Activated naive CD4-positive, alpha-beta T cell treated with anti-CD3 and anti-CD28 coated beads for 36 hours (primary cell): ENCODE measurements at places on chromosomes 1 and 21. TPM values are rescaled to one million over a fixed set of nuclear protein-coding genes. Genes with fewer than 3 reads are reported as not detected.

DNA sequence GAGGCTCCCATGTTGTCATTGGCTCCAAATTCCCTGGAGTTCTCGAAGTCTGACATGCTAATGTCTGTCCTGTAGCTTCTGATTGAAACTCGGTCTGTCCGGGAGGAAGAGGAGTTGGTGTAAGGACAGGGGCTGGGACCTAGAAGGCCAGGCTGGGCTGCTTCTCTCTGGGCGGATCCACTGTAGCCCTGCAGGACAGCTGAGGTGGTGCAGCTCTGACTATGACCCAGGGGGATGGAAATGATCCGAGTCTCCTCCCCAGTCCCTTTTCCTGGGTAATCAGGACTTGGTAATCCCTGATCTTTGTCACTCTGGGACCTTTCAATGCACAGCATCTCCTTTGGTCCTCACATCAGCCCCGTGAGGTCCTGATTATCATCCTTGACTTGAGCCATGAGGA, 10.0 kb upstream of the FCMR start:
- no peak for DNase-seq

GRCh38 chr1:221458447-221459156, 283.3 kb downstream of the DUSP10 start:
- no peak for DNase-seq

- peak; percentile 47 for DNase-seq
Measured at GRCh38 chr1:27555700-27556424, 48.1 kb downstream of the AHDC1 start.

DNA sequence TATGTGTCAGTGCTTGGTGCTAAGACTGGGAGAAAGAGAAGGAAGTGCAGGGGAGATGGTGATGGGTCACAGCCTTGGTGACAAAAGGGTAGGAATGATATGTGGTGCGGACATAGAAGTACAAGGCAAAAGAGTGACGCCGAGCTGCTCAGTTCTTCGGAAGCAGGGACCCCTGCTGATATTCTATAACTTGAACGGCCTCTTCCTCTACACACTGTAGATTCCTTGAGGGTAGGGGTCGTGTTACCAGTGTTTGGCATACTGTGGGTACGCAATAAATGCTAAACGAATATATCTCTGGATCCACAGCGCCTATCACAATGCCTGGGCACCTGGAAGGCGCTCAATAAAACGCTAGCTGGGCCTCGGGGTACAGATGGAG, 488 bp downstream of the DBT start:
- no peak for DNase-seq

DNA sequence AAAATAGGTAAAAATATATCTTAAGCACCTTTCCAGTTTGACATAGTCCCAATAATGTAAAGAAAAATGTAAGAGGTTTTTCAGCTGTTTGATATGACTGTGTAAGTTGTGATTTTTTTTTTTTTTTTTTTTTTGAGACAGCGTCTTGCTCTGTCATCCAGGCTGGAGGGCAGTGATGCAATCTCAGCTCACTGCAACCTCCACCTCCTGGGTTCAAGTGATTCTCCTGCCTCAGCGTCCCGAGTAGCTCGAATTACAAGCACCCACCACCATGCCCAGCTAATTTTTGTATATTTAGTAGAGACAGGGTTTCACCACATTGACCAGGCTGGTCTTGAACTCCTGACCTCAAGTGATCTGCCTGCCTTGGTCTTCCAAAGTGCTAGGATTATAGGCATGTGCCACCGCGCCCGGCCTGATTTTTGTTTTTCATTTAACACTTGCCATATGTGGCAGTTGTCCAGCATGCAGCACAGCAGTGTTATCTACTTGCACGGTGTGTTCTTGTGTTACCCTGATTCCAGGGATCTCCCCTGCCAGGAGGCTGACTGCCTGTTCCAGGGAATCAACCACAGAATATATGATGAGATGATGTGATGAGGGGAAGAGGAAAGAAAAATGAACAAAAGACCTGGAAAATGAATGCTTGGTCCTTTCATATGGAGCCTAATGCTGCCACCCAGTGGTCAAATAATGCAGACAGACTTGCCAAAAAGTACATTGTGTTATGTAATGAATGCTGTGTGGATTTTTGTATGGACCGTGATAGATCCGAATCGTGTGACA, 79.0 kb downstream of the RAVER2 start:
- peak; percentile 83 for DNase-seq

GRCh38 chr1:234617131-234617985, 7.4 kb upstream of the IRF2BP2 start:
- DNase-seq, result no peak

DNA sequence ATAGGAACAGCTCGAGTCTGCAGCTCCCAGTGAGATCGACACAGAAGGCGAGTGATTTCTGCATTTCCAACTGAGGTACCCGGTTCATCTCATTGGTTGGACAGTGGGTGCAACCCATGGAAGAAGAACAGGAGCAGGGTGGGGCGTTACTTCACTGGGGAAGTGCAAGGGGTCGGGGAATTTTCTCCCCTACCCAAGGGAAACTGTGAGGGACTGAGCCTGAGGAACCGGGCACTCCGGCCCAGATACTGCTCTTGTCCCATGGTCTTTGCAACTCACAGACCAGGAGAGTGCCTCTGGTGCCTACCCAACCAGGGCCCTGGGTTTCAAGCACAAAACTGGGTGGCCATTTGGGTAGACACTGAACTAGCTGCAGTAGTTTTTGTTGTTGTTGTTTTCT, 307.1 kb downstream of the AMY1C start:
- DNase-seq, result no peak

DNA sequence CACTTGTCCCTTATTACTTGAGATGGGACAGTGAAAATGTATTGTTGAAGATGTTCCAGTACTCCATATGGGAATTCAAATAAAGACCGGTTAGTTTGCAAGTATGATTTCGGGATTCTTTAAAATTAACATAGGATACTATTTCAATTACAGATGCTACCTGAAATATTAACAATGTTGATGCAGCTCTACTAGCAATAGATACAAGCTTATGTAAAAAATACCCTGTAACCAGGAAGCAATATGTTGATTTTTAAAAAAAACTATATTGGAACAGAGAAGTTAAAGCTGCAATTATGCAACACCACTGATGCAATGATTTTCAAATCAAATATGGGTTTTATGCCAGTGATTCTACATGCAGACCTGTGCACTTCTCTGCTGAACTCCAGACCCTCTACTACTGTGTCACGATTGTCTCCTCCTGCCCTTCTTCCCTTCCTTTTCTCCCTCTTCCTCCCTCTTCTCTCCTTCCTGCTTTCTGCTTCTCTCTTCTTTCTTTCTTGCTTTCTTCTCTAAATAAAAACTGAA, 179.2 kb downstream of the ATP6V1G3 start:
- DNase-seq, result no peak

DNA sequence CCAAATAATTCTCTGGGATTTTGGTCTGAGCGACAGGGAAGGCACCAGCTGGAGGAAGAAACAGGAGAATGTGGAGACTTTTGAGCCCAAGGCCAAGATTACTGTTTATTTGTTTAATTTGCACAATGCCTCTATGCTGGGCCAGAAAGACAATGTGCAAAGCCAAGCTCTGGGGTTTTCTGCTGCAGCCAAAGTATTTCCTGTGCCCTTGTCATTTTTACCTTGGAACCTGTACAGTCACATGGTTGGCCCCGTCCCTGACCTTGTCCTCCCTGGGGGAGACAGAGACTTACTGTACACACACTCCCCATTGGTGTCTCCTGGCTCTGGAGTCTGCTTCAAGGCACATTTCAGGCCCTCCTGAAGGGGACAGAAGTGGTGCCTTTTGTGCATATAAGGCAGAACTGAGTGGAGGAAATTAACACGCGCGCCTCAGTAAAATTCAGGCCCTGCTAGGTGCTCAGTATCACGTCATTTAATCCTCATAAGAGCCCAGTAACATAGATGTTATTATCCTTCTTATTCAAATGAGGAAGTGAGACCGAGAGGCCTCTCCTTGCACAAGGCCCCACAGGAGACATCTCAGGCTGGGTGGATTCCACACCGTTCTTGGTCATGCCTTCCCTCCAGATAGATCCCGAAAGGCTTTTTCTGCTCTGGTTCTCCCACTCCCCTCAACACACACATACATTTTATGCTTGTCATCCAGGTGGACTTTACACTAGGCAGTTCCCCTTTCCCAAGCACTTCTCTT, 21.1 kb downstream of the C1orf115 start:
- no peak for DNase-seq

DNA sequence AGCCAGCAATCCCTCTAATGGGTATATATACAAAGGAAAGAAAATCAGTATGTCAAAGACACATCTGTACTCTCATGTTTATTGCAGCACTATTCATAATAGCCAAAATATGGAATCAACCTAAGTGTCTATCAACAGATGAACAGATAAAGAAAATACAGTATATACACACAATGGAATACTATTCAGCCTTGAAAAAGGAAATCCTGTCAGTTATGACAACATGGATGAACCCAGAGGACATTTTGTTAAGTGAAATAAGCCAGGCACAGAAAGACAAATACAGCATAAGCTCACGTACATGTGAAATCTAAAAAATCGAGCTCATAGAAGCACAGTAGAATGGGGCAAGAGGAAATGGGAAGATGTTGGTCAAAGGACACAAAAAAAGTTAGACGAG, 69.1 kb downstream of the WARS2 start:
- no peak for DNase-seq

- no peak for DNase-seq
Measured at GRCh38 chr1:80523861-80524260, 1276.9 kb upstream of the ADGRL2 start.

DNA sequence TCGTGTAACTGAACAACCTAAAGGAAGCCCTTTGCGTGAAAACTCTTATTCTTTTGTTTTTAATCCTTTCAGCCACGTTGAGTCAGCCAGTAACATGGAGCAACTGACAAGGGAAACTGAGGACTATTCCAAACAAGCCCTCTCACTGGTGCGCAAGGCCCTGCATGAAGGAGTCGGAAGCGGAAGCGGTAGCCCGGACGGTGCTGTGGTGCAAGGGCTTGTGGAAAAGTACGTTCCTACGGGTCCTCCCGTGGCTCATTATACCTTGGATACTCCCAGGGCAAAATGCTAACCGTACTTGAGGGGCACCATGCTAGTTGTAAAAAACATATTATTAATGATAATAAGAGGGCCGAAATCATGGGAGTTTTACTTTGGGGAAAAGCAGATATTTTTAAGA, 49.4 kb downstream of the LAMC2 start:
- DNase-seq, result no peak

DNA sequence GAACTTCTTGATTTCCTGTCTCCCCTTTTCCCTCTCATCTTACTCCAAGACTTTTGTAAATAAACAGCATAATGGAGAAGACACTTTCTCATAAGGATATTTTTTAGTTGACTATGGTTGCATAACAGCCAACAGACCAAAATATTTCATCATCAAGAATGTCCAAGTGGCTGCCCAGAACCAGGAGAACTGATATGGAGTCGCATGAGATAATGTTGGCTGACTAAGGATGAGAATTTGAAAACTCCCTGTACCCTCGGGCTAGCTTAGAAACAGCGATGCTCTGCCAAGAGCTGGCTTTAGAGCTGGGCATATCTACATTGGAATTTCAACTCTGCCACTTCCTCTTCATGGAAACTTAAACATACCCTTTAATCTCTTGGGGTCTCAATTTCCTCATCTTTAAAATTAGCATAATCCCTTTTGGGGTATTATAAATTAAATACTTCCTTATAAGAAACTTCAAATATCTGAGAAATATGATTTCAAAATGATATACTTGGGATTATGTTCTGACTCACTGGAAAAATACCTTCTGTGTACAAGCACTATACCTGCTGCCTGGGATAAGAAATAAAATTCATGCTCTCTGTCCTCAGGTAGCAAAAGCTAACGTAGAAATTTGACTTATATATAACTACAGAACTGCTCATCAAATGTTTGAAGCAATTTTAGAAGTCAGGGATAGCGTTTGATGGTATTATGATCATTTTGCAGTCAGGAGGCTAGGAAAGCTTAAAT, 777.3 kb downstream of the LTN1 start:
- no peak for DNase-seq

DNA sequence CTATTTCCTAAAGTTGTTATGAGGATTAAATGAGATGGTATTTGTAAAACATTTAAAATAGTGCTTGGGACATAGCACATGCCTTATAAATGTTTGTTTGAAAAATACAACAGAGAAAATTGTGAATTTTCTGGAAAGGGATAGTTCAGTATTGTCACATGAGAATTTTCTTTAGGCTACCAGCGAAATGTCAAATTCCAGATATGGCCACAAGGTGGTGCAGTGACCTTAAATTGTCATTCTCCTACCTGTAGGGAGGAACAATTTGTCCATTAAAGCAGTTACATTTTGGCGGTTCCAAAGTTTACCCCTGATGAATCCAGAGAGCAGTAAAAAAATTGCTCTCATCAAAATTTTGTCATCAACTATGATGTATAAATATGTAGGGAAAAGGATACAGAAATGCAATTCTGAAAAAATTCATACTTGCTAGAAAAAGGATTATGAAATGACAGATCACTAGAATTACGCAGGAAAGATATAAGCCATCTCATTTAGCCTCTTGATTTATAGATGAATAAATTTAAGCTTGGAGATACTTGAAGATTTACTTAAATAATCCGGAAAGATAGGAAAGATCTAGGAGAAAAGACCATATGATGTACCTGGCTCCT, 50.2 kb upstream of the TSHB start:
- peak; percentile 85 for DNase-seq

DNA sequence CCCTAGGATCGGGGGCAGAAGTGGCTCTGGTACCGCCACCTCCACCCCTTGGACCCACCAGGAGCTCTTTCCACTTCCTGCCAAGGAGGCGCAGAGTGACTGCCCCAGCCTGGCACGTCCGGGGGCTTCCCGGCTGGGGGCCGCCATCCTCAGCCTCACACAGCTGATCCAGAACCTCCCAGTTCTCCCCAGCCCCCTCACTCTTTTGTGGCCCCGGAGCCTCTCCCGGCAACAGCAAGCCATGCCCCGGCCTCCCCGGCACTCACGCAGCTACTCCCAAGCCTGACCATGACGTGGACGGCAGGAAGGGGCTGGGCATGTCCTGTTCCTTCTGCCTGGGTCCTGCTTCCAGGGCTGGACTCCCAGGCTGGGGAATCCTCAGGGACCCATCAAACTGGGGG, 17.1 kb downstream of the TP73 start:
- DNase-seq, result no peak

GRCh38 chr1:55212349-55213150, 2.6 kb downstream of the USP24 start:
- DNase-seq, result peak; percentile 30

The PLEKHG5 gene
- total RNA-seq, result 1.8 TPM

The FCRL4 gene
- not detected for total RNA-seq

The LCE2C gene
- not detected for total RNA-seq

The RNU1-4 gene
- total RNA-seq, result 1,386 TPM

The SMCP gene
- not detected for total RNA-seq

The OR2T35 gene
- not detected for total RNA-seq

The PRAMEF13 gene
- total RNA-seq, result not detected

The ETV3L gene
- not detected for total RNA-seq
